SK-N-SH (cell line): ENCODE measurements at places on chromosomes 13 and 19.

GRCh38 chr19:42816894-42817293, 51.4 kb upstream of the PSG8 start:
- no peak for DNase-seq

DNA sequence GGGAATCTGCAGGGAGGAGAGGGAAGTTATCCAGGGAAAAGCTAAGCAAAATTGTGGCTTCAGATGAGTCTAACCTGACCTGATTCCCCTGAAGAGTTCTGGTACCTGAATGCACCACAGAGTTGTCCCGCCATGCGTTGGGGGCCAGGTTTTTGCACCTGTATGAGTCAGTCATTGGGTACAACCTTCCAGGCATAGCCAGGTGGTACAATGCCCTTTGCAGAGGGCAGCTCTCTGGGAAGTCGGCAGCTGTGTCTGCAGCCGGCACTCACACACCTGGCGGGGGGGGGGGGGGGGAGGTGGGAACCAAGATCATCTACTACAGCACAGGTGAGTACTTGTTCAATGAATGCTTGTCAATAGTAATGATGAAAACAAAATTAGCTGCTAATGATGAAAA, 52.5 kb upstream of the GTF3A start:
- no peak for DNase-seq

- DNase-seq: no peak
These were observed 12.8 kb upstream of the UPF3A start for GRCh38 chr13:114268344-114269280.

DNA sequence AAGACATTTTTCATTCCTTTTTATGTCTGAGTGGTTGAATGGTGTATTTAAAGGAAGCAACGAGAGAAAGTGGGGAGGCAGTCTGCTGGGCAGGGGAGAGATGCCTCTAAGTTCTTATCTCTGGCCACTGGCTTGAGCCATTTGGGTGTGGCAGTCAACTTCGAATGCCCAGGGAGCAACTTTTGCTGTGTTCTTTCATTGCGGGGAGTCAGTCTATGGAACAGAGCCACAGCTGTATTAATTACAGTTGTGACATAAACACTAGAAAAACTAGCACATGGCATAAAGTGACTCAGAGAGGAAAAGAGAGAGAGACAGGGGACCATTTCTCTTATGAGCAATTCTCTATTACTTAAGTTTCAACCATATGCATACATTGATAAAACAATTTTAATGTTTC, 40.4 kb upstream of the PDCD5 start:
- no peak for DNase-seq

GRCh38 chr13:77698201-77699058, 943 bp downstream of the SLAIN1 start:
- DNase-seq: peak; percentile 72
